Epithelial cell of esophagus (primary cell): ENCODE measurements at places on chromosomes 12 and 14.
A peak's percentile ranks its signal among the peaks of the same experiment; 100 is the strongest.

GRCh38 chr12:55937981-55938380 is 7.0 kb downstream of the DGKA start:
- peak; percentile 91 for DNase-seq

DNA sequence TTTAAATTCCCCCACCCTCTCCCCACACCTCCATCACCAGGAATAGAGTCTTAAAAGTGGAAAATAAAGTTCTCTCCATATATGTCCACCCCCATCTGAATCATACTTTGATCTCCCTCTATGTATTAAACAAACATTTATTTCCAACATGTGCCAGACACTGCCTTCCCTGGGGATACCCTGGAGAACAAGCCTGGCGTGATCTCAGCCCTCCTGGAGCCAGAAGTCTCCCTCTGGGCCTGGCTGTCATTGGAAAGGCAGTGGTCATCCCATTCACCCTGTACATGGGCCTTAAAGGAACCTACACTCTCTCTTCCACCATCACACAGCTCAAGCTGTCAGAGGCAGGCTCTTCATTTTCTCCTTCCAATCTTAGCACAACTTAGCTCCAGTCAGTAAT is 143.6 kb downstream of the EMP1 start:
- peak; percentile 50 for DNase-seq

DNA sequence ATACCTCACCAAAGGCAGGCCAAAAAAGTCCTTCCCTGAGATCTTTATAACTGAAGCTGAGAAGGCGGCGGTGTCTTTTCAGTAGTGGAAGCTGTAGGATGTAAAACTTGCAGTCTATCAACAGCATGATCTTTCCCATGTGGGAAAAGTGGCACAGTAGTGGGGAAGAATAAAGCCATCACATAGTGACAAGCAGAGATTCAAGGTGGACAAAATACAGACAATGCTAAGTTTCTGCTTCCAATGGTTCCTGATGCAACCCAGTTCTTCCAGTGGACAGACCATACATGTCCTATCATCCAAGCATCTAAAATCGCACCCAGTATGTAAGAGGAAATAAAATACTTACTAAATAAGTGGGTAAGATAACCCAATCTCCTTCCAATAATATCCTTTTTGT is 4.1 kb downstream of the RPS6KA5 start:
- DNase-seq = no peak

DNA sequence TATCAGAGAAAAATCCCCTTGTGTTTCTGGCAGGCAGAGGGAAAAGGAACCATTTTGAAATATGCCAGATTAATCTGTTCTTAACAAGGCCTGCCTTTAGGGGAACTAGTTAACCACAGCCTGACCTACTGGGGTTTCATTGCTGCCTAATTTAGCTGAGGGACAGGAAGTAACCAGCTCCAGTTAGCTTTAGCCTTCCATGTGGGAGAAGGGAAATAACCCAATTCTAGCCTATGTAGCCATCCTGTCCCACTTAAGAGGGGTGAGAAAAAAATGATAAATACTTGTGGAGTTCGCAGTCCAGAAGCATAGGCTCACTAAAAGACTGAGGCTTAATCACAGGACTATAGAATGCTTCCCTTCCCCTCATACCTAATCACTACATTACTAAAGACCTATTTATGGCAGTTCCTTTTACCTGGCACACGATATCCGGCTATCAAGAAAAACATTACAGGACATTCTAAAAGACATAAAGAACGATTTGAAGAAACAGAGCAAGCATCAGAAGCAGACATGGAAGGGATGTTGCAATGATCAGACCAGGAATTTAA is 22.8 kb downstream of the COX8C start:
- no peak for DNase-seq

DNA sequence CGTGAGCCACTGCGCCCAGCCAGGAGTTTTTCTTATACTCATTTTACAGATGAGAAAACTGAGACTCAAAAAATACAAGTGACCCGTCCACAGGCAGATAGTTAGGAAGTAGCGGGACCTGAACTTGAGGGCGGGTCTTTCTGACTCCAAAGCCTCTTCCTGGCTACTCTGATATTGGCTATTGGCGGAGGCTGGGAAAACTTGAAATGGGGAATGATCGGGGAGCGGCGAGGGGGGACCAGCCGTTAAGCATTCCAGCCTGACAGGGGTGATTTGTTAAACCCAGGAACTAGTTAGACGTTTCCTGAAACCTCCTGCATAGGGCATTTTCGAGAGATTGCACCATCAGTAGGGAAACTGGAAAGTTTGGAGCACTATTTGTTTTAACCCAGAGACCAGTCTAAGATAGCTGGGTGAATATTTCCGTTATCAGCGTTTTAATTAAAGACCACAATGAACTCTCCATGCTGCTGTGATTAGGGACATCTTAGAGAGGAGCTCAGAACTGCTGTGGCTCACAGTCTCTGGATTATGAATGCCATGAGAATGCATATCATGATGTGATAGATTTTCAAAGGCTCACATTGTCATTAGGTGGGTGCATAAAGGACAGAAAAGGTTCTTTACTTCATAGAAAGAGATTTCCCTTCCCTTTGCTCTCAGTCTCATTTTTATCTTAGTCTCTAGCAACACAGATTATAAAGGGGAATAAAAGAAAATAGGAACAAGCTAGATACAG is 2.5 kb downstream of the NR1H4 start:
- no peak for DNase-seq

DNA sequence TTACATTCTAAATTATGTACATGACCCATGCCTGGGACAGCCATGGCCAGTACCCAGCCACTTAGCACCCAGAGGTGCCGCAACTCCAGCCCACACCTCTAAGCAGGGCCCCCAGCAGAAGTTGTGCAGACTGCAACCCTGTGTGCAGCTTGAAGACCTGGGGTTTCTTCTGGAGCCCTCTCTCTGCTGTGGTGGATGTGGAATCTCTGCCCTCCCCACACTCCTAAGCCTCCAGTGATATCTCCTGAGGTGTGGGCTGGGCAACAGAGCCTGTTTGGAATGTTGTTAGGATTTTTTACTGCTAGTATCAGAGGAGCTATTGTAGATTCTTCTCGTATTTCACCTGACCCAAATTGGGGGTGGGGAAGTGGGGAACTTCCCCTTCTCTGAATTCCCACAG is 59.4 kb upstream of the TUNAR start:
- DNase-seq = no peak

- no peak for DNase-seq
These were observed 192.3 kb downstream of the DPF3 start for GRCh38 chr14:72701605-72702004.

DNA sequence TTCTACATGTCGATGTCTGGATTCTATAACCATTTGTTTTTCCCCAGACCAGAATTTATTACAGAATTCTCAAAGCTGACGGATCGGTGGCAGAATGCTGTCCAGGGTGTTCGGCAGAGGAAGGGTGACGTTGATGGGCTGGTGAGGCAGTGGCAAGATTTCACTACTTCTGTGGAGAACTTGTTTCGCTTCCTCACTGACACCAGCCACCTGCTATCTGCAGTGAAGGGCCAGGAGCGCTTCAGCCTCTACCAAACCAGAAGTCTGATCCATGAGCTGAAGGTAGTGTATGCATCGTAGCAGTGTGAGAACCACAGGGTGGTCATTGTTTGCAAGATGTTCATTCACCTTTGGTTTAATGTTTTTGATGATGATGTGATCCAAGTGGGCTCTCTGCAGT is 124.0 kb downstream of the ESR2 start:
- DNase-seq = no peak

DNA sequence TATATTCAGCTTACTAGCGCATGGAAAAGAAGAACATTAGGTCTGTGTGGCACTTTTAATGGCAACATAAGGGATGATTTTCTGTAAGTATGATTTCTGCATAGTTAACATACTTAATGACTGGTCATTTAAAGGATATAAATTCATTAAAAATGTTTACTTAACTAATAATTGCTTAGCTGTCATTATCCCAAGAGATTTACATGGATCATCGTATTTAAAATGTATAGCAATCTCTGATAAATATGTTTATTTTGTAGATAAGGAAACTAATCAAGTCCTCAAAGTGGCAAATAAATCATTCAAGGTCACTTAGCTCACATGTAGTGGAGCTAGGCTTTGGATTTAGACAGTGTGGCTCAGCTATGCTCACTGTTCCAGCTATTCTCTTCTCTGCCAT is 158.6 kb downstream of the OTOGL start:
- no peak for DNase-seq

- DNase-seq = peak; percentile 57
These were observed 24.6 kb upstream of the KIF26A start for GRCh38 chr14:104113631-104114420.

GRCh38 chr14:35222324-35222723 is 69.9 kb upstream of the PSMA6 start:
- DNase-seq = no peak
